Glomerular endothelial cell (primary cell): ENCODE measurements at places on chromosomes 11 and 22. TPM values are rescaled to one million over a fixed set of nuclear protein-coding genes. Genes with fewer than 3 reads are reported as not detected.

OR52I1 gene
- total RNA-seq = not detected in 2 replicates

GAS2 gene
- total RNA-seq = 0.58 and 0.88 TPM in 2 replicates

CHRM1 gene
- not detected in 2 replicates for total RNA-seq

RFPL1 gene
- total RNA-seq = not detected in 2 replicates

ADORA2A gene
- 49.0 and 60.6 TPM in 2 replicates for total RNA-seq

LRFN4 gene
- 37.9 and 49.7 TPM in 2 replicates for total RNA-seq

ZBTB3 gene
- total RNA-seq = 7.2 and 12.6 TPM in 2 replicates

TMPRSS6 gene
- total RNA-seq = not detected in 2 replicates

CARD18 gene
- not detected in 2 replicates for total RNA-seq

SLC22A8 gene
- not detected in 2 replicates for total RNA-seq

- no peak for DNase-seq
These were observed 42.0 kb upstream of the CARS1 start for GRCh38 chr11:3099178-3099577.

DNA sequence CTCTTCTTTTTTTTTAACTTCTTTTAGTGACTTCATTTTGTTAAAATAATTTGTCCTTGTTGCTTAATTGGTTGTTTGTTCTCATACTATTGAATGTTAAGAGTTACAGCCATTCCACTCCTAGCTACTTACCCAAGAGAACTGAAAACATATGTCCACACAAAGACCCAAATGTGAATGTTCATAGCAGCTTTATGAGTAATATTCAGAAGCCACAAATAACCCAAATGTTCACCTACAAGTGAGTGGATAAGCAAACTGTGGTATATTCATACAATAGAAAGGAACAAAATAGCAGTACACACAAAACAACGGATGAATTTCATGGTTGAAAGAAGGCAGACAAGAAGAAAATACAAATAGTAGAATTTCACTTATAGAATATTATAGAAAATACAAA lies 1.4 kb upstream of the OR4D11 start:
- DNase-seq = no peak

DNA sequence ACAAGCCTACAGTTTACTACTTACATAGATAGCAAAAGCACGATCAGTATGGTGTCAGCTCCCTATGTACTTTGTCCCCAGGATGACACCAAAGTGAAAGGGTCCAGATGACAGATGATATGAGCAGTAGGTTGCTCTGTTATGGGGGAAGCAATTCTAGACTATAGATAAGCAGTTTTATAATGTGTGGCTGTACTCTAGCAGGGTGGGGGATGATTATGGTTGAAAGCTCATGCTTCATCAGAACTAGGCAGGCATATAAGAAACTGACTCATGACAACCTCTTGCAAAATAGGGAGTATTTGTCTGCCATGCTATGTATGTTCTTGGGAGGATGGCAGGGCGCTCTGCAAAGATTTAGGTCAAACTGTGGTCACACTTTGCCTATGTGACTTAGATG lies 158.2 kb upstream of the ZBED5 start:
- no peak for DNase-seq

GRCh38 chr11:17400048-17400775 lies 11.8 kb upstream of the KCNJ11 start:
- DNase-seq = no peak

DNA sequence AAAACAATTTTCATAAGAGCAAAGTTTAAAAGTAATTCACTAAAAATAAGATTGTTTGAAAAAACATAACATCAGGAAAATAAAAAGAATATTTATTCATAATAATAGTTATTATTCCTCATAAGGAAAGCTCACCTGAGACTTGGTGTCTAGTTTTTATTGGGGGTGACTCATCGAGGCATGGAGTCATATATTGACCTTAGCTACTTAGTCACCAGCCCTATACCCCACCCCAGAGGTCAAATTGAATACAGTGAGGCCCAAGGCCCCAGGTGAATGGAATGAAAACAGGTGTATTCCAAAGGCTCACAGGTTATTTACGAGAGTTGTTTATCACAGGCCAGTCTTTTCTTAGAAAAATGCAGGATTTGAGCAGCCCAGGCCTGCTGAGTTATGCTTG lies 36.9 kb downstream of the CNTF start:
- DNase-seq = no peak

DNA sequence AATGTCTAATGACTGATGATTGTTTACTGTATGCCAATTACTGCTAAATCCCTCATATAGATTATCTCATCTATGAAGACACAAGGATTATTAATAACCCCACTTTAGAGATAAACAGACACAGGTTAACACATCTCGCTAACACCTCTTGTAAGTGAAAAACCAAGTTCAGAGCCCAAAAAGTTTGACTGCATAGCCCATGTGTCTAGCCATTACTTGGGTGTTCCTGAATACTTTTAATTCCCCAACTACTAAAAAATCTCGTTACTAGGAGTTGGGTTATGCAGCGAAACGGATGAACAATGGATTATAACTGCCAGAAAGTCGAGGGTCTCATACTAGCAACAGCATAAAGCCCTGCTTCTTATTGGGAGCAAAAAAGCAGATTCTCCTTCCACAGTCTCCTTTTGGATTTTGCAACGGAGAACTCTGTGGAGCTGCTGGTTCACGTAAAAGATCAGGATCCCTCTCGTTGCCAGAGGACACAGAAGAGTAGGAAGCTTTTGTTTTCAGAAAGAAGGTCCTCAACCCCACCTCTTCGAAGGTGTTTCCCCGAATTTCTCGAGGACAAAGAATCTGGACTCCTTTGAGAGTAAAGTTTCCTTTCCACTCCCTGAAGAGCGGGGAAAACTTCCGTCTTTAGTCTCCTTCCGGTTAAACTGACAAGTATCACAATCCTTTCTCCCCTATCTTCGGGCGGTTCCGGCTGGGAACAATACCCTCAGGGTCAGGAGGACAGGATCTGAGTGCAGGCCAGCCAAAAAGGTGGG lies 979 bp downstream of the ZBED5 start:
- DNase-seq = no peak

- DNase-seq = no peak
These were observed 19.5 kb upstream of the WNT7B start for GRCh38 chr22:45996241-45997076.

GRCh38 chr11:6249770-6250555 lies 9.7 kb upstream of the CCKBR start:
- no peak for DNase-seq

GRCh38 chr11:28461338-28461737 lies 353.1 kb downstream of the METTL15 start:
- no peak for DNase-seq

DNA sequence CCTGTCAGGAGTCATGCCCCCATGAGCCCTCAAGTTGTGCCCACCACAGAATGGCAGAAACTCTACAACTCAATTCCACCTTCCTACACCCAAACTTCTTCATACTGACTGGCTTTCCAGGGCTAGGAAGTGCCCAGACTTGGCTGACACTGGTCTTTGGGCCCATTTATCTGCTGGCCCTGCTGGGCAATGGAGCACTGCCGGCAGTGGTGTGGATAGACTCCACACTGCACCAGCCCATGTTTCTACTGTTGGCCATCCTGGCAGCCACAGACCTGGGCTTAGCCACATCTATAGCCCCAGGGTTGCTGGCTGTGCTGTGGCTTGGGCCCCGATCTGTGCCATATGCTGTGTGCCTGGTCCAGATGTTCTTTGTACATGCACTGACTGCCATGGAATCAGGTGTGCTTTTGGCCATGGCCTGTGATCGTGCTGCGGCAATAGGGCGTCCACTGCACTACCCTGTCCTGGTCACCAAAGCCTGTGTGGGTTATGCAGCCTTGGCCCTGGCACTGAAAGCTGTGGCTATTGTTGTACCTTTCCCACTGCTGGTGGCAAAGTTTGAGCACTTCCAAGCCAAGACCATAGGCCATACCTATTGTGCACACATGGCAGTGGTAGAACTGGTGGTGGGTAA lies at the start of gene OR52W1:
OR52W1 (plus strand) TSS at position 51 of the 637 bp plus-strand sequence; CDS start at position 51, 0 bp downstream.
- DNase-seq = no peak

GRCh38 chr22:44360668-44361381 lies 48.1 kb upstream of the SHISAL1 start:
- DNase-seq = no peak

- no peak for DNase-seq
These were observed 539 bp downstream of the SLC35C1 start for GRCh38 chr11:45805305-45806071.

DNA sequence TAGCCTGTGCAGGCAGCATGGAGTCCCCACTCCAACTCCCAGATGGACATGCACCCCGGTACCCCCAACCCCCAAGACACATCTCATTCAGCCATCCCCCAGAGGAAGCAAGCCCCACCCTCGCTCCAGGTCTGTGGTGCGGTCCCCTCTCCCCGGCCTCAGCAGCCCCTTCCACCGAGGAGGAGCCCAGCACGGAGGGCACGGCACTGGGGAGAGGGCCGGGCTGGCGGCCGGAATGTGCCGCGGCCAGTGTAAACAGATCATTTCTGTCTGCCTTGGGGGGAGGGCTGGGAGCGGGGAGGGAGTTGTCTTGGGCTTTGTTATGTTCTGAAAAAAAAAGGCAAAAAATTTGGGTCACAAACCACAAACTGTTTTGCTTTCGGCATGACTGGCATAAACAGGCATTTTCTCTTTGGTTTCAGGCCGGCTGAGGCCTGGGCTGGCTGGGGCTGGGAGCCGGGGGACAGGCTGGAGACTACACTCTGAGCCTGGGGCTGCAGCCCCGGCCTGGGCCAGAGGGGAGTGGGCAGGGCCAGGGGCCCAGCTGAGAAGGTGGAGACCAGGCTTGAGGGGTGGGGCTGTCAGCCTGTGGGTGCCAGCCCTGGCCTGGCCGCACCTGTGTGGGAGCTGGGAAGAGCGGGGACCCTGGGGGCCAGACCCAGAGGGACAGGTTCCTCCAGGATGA lies 16.8 kb downstream of the IGF2 start:
- DNase-seq = no peak

DNA sequence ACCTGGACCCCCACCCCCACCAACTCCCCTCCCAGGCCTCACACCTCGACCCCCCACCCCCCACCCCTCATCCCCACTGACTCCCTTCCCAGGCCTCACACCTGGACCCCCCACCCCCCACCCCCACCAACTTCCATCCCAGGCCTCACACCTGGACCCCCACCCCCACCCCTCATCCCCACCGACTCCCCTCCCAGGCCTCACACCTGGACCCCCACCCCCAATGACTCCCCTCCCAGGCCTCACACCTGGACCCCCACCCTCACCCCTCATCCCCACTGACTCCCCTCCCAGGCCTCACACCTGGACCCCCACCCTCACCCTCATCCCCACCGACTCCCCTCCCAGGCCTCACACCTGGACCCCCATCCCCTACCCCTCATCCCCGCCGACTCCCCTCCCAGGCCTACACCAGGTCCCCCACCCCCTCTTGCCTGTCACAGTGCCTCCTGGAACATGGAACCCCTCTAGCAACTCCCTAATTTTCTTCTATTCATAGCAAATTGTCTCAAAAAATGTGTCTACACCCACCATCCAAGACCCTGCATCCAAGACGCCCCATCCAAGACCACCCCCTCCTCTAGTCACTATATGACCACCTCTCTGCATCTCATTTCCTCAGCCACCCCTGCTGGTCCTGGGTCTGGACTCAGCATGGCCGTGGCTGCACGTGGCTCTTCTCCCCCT lies 36.9 kb upstream of the BRSK2 start:
- DNase-seq = no peak

- DNase-seq = no peak
These were observed 34.1 kb upstream of the PARVB start for GRCh38 chr22:43990044-43990443.

DNA sequence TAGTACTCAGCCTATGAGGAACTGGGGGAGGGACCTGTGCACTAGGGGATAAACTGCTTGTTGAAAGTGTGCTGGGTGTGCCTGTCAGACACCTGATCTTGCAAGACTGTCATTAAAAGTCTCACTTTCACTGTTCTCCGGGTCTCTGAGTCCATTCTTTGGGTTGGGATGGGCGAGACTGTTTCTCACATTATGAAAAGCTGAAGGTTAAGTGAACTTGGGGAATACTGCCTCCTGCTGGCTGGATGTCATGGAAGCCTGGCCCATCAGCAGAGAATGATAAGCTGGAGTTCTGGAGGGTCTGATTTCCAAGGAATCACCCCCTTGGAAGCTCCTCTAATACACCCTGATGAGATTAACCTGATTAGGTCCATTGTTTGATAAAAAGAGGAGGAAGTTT lies 9.0 kb upstream of the VPREB1 start:
- peak; percentile 9 for DNase-seq

DNA sequence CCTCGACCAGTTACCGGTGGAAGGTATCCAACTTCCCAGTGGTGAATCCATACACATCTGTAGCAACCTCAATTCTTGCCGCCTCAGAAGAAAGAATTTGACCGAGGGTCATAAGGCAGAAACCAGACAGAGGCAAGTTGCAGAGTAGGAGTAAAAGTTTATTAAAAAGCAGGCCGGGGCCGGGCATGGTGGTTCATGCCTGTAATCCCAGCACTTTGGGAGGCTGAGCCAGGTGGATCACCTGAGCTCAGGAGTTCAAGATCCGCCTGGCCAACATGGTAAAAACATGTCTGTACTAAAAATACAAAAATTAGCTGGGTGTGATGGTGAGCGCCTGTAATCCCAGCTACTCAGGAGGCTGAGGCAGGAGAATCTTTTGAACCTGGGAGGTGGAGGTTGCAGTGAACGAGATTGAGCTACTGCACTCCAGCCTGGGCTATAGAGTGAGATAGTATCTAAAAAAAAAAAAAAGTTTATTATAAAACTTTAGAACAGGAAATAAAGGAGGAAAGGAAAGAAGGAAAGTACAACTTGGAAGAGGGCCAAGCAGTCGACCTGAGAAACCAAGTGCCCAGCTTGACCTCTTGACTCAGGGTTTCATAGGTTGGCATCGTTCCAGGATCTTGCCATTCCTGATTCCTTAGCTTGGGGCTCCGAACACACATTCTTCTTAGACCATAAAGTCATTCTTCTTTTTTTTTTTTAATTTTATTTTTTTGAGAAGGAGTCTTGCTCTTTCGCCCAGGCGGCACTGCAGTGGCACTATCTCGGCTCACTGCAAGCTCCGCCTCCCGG lies 27.8 kb downstream of the RGL4 start:
- DNase-seq = no peak

DNA sequence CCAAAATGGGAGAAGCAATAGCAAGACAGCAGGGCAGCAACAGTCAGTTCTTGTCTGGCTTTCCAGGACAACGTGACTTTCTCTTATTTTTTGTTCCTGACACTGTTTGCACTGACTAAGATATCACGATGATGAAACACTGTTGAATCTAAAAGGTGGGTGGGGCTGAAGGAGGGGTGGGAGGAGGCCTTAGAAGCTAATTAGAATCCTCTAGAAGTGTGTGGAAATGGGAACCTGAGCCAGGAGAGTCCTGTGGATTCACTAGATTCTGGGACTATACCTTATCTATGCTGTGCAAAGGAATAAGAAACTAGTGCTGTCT lies 300.3 kb downstream of the ST3GAL4 start:
- DNase-seq = no peak

GRCh38 chr11:133906241-133906640 lies 50.5 kb downstream of the IGSF9B start:
- no peak for DNase-seq

GRCh38 chr11:14136561-14136960 lies 174.0 kb downstream of the SPON1 start:
- no peak for DNase-seq
